Stimulated activated CD4-positive, alpha-beta T cell treated with anti-CD3 and anti-CD28 coated beads, Interleukin-4, amount 100 ng/mL, for 48 hours (primary cell): ENCODE measurements at places on chromosomes 16 and 17.

GRCh38 chr17:68541816-68542215 is 29.6 kb downstream of the PRKAR1A start:
- no peak for DNase-seq

- DNase-seq = no peak
These were observed 1029.6 kb downstream of the CDH11 start for GRCh38 chr16:64092271-64092670.

GRCh38 chr17:80876950-80877728 is 114.5 kb upstream of the CHMP6 start:
- peak; percentile 75 for DNase-seq

DNA sequence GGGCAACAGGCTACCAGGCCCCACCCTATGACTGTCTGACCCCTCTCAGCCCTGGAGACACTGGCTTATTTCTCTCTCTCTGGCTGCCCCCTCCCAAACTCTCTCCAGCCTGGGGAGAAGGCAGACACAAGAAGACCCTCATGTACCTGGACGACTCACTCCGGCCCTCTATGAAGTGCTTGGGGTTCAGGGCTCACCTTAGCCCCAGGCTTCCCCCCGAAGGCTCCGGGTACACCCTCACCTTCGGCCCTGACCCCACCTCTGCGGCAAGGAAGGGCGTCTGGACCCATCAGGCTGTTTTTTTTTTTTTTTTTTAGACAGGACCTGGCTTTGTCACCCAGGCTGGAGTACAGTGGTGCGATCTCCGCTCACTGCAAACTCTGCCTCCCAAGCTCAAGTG is 906 bp upstream of the CARMIL2 start:
- DNase-seq = no peak

DNA sequence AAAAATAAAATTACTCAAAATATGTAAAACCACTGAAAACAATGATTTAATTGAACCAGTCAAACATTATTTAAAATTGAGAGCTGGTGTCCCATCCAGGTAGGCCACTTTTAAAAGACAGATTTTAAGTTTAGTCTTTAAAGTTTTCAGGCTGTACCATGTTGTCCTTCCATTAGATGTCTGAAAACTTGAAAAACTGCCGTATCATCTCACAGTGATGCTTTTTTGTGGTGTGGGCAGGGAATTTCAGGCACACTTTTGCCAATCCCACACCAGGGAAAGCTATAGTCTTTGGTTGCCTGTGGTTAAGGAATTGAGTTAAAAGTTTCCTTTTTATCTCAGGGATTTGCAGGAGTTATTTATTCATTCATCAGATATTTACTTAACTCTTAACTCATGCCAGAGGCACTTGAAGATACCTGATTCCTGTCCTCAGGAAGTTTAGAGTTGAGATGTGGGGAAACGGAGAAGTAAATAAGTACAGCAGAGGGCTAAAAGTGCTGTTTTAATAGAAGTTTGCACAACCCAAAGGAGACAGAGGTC is 3.2 kb downstream of the SNTB2 start:
- DNase-seq = no peak

DNA sequence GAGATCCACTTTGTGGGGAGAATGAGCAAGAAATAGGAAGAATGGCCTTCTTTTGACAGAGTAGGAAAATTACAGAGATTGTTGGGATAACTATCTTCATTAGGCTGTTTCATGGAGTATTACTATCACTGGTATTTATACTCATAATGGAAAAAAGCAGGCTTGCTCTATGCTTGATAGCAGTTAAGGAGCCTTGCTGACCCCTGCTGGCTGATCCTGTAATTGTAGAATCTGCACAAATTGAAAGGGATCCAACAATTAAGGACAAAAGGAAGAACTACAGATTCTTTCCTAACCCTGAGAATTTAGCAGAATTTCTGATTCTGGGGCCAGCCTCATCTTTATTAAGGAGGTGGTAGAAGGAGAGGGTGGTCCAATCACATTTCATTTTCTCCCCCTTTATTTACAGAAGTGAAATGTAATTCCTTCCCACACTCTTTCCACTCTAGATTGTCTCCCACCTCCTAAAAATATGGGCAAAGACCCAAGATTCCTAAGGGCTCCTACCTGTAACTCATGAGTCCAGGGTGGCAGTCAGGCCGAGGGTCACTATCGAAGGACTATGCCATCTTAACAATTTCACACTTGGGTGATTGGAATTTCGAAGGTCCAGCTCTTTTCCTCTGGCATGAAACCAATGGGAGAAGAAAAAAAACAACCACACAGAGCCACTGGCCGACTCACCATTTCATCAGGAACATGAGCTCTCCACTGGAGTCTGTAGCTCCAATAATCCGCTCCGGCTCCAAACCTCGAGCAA is 26.3 kb downstream of the NFE2L1 start:
- DNase-seq = peak; percentile 68

DNA sequence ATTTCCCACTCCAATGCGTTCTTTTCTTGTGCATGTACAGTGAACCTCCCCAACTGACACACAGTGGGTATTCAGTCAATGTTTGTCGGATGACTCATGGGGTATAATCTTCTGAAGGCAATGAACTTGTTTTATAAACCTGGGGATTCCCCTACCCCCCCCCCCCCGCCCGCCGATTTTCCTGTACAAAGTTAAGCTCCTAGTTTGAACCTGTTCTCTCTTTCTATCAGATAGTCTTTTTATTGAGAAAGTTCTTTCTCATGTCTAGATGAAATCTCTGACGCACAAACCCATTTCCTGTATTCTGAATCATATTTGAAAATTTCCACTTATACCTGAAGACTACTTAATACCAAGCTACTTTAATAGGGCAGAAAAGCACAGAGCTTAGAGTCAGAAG is 338.3 kb downstream of the CA10 start:
- DNase-seq = no peak
